ENCODE measurements at places on chromosomes 7 and 10.

DNA sequence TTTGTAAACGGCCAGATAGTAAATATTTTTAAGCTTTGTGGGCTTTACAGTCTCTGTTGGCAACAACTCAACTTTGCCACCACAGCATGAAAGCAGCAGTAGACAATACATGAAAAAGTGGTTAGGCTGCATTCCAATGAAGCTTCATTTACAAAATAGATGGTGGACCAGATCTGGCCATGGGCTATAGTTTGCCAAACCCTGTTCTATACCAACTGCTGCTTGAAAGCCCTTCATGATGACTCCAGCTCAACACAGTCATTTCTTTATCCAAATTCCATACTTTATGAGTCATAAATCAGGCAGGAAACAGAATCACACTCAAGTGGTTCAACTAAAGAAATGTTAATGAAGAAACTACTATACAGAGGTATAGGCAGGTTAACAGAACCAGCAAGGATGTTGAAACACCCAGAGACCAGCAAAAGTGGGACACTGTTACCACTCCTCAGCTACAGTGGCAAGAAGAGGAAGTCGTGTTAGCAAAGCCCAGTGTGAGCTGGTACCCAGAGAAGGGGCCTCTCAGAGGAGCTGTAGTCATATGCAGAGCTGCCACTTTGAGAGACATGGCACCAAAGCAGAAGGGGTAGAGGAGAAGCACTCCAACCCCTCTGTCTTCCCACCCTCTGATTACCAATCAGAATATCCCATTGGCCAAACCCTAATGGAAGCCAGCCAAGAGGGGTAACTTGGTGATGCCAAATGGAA, 72.5 kb downstream of the PRLHR start:
- peak; percentile 79 for DNase-seq

GRCh38 chr7:157518514-157519175, 181.8 kb downstream of the DNAJB6 start:
- DNase-seq: no peak

DNA sequence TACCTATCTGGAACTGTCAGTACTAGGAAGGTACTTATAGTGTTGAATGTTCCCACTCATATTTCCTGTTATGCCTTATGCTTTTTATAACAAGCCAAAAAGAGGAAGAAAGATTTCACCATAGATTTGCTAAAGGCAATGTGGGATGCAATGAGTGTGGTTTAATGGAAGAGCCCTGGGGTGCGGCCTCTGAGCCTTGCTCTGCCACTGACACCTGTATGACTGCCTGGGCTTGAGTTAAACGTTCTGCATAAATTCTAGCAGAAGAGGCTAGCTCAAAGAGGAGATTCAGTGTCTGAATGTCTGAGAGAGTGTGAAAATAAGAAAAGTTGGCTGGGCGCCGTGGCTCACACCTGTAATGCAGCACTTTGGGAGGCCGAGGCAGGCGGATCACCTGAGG, 143.8 kb downstream of the TPST1 start:
- no peak for DNase-seq

- peak; percentile 99 for DNase-seq
Measured at GRCh38 chr10:3852147-3852904, 67.3 kb upstream of the KLF6 start.

DNA sequence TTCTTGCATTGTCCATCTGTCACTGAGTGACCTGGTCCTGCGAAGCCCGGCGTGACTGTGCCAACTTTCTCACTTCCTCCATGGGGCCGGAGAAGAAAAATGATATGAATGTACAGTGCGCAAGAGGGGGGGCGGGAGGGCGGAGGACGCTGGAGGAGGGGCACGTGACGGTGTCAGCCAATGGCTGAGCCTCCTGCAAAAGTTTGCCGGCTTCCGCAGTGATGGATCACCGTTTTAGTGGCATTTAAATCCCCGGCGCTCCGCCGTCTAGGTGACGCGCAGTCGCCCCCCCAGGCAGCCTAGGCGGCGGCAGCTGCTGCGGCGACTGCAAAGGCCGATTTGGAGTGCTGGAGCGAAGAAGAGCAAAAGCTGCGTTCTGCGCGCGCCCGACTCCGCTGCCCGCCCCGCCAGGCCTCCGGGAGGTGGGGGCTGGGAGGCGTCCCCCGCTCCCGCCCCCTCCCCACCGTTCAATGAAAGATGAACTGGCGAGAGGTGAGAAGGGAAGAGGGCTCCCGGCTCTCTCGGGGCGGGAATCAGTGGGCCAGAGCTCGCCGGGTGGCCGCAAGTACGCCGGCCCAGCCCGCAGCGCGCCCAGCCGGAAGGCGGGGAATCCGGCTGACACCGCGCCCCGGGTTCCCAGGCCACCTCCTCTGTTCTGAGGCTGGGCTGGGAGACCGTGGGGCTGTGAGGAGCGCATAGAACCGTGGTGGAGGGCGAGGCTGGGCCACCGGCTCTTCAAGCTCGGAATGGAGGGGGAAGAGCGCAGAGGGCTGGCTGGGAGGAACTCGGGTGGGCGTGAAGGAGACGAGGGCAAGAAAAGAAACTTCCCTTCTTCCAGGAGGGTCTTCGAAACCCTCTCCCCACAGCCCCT, at the start of gene HOXA1:
Gene HOXA1, minus strand, starts transcription at position 104 of the 871 bp plus-strand sequence. Its CDS starts 88 bp downstream, at position 16.
- peak; percentile 98 for DNase-seq

DNA sequence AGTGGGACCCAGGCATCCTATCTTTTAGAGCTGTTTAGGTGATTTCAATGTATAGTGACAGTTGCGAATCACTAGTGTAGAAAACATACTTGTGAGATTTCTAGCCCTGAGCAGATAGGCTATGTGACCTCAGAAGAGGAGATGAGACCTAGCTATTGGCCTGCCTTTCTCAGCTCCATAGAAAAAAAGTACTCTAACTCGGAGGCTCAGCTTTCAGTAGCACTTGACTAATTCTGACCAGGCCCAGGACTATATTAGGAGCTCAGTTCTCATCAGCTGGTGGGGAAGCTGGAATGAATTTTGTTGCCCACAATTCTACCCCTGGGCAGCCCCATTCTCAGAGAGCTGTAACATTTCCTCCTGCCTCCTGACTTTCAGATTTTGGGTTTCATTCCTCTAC, 179.9 kb upstream of the NAMPT start:
- no peak for DNase-seq

- no peak for DNase-seq
Measured at GRCh38 chr10:97331153-97331703, 3.3 kb downstream of the FRAT2 start.

DNA sequence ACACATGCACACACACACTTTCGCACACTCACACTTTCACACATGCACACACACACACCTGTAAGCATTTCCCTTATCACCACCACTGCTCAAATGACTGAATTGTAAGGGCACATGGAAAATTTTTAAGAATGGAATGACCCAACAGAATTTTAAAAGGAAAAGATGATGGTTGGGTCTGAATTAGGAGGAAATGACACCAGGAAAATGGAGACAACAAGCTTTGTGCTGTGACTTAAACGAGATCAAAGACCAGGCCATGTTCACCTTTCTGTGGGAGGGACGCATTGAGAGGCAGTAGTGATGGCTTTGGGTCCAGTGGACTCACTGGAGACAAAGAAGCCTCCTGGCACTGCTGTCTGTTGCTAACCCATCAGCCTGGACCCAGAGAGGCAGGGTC, 16.7 kb upstream of the C10orf71 start:
- no peak for DNase-seq

GRCh38 chr10:78911533-78912340, 157.0 kb upstream of the ZMIZ1 start:
- no peak for DNase-seq

DNA sequence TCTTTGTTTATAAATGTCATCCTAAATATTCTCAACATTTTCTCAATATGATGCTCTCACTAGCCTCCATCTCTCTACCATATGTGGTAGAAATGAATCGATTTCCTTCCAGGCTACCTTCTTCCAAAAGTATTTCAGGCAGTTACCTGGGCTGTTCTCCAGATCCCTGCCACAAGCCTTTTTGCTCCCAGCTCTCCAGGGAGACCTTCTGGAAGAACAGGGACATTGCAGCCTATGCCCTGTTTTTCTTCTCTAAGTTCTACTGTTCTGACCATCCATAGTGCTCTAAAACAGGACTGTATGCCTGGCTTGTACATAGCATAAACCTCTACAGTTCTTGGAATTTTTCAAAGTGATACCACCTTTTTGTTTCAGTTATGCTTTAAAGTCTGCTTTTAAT, 552.8 kb downstream of the ANKRD7 start:
- no peak for DNase-seq
